ENCODE measurements at places on chromosomes 1 and 21.
A peak's percentile ranks its signal among the peaks of the same experiment; 100 is the strongest.

GRCh38 chr1:107781245-107781644 is 183.7 kb downstream of the VAV3 start:
- DNase-seq: no peak

GRCh38 chr1:223832637-223832943 is 13.2 kb downstream of the TP53BP2 start:
- DNase-seq: no peak

DNA sequence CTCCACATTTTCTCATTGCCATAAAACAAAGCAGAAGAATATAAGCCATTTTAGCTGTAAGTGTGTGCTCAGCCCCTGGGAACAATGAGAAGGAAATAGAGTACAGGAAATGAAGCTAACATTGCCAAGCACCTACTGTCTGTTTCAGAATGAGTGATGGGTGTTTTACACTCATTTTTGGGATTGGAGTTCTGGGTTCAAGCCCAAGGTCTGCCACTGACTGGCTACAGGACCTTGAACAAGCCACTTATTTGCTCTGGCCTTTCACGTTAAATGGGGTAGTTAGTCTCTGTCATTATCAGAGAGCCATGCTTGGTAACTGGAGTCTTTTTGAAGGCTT is 80.7 kb upstream of the KAZN start:
- DNase-seq: no peak

DNA sequence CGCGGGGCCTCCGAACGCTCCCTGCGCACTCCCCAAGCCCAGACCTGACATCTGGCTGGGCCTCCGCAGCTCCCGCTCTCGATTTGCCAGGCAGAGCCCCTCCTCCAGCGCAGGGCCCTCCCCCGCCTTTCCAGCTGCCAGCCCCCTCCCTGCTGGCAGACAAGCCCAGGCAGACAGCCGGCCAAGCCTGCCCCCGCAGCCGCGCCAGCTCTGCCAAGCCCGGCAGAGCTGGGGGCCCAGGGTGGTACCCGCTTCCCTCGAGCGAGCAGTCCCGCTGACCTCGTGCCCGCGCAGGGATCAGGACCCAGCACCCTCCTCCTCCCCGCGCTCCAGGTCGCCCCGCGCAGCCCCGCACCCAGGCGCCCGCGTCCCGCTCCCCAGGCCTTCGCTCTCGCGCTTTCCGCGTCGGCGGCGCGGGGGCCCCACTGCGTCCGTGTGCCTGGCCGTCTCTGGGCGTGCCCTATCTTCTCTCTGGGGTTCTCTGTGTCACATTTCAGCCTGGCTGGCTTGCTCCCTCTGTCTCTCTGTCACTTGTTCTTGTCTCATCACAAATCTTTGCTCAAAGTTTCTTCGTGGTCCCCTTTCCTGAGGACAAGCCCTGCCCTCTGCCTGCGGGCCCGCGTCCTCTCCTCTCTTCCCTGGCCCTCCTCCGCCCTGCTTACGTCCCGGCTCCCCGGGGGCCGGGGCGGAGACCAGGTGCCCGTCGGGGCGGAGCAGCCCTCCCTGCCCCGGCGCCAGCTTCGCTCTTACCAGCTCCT is 580 bp downstream of the INKA2 start:
- DNase-seq: peak; percentile 87
